ENCODE measurements at places on chromosomes 13 and 19.

DNA sequence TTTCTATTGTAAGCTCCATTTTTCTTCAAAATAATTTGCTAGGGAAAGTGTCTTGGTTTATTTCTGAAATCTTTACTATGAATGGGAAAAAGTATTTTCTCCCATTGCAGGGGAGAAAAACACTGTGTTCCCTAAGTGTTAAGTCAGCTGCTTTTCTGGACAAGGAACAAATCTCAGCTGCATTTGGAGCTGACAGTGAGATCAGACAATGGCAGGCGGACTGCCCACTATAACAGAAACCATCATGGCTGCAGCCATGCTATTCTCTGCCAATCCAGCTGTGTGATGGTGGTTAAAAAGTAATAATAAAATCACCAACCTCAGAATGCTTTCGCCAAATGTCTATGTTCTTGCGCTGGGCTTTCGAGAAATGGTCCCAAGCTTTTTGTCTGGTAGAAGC is 302.7 kb downstream of the DNAJC15 start:
- no peak for DNase-seq

DNA sequence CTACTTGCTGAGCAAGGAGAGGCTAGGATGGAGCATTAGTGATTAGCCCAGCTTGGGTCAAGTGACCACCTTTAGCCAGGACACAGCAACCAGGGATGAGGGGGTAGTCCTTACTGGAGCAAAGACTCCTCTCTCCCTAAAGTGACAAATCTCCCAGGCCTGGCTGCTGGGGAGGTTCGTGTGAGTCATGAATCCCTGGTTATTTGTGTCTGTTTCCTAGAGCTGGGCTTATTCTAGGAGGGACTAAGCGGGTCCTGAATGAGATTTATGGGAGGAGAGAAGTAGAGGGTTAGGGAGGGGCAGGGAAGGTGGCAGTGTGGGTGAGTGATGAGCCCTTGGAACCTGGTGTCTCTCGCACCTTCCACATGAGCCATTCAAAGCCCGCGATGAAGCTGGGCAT is 487.3 kb downstream of the TSHZ3 start:
- DNase-seq: no peak

DNA sequence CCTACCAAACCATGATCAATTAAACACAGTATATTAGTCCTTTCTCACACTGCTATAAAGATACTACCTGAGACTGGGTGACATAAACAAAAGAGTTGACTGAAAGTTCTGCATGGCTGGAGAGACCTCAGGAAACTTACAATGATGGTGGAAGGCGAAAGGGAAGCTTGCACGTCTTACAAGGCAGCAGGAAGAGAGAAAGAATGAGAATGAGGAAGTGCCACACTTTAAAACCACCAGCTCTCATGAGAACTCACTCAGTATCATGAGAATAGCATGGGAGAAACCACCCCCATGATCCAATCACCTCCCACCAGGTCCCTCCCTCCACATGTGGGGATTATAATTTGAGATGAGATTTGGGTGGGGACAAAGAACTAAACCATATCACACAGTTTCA is 324.9 kb upstream of the ZNF507 start:
- DNase-seq: no peak

DNA sequence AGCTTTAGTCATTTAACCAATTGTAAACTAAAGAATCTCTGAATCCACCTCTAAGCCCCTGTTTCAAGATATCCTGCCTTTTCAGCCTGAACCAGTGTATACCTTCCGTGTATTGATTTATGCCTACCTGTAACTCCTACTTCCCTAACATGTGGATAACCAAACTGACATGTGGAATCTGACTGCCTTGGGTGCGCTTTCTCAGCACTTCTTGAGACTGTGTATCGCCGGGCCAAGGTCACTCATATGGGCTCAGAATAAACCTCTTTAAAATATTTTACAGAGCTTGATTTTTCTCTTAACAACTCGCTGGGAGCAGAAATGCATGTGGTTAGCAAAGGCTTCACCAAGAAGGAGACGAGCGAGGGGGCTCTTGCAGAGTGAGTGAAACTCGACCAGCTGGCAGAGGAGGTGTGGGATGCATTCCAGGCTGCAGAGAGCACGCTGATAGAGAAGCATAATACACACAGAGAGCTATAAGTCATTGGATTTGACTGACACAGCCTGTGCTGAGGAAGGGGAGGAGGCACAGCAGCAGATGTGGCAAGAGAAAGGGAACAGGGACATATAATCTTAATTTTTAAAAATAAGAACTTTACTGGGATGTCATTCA is 268.2 kb upstream of the MAB21L1 start:
- no peak for DNase-seq
